ENCODE measurements at places on chromosomes 2 and 18.

DNA sequence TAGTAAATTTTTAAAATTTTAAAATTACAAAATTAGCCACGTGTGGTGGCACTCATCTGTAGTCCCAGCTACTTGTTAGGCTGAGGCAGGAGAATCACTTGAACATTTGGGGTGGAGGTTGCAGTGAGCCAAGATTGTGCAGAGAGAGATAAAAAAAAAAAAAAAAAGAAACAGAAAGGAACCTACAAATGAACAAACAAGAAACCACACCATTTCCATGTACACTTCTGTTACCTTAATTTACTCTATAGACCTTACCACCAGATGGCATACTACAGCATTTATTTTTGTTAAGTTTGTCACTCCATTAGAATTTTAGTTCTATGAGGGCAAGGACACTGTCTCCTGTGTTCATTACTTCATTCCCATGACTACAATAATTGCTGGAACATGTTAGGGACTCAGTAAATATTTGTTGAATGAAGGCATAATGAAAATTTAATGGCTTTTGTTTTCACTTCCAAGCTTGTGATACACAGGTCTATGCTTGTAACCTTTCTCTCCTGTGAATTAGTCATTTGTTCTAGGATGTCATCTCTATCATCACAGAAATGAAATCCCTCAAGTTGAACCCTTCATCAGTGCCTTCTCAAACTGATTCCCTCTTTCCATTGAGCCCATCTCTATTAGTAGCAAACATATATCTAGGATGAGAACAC lies 76.0 kb downstream of the ARHGAP15 start:
- no peak for DNase-seq

DNA sequence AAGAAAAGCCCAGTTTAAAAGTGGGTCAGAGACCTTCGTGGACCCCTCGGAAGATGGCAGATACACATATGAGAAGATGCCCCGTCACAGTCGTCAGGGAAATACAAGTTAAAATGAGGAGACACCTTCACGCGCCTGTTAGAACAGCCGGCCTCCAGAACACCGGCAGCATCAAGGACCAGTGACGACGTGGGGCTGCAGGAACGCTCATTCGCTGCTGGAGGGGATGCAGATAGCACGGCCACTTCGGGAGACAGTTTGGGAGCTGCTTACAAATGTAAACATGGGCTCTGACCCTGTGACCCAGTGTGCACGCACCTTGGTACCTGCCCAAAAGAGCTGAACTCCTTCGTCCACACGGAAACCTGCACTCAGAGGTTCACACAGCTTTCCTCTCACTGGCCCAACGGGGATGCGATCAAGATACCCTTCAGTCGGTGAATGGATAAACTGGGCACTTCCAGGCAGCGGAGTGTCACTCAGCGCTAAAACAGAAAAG lies 83.7 kb upstream of the CTDP1 start:
- DNase-seq = no peak

DNA sequence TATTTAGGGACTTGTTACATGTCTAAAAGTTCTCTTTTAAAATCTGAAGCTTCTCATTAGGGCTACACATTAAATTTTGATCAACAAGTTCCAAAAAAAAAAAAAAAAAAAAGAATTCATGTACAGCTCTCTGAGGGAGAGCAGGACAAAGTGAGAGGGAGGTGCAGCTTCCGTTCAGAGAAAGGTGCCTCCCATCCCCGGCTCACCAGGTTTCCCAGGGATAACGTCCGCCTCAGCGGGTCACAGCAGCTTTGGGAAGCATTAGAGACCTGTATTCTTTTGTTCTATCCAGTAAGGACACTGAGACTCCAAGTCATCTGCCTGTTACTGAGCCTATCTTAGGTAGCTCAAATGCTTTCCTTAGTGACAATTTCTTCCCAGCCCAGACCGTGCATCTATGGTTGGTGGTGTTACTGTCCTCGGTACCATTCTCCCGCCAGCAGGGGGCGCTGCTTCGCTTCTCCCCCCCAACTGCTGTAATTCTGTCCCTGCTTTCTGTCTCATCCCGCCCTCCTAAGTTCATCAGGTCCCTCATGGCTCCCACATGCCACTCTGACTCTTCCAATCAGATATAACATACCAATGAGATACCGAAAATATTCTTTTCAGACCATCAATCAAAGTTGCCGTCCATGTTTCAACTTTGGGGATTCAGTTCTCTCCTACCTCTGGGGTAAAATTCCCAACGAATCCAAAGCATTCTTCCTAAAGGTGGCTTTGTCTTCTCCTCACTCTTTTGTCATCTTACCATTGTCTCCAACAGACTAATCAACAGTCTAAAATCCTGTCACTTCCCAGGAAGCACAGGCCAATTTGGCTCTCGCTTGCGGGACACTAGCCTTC lies 466.5 kb downstream of the METTL4 start:
- DNase-seq = no peak

GRCh38 chr2:55876429-55877086 lies 47.0 kb downstream of the EFEMP1 start:
- DNase-seq = no peak

DNA sequence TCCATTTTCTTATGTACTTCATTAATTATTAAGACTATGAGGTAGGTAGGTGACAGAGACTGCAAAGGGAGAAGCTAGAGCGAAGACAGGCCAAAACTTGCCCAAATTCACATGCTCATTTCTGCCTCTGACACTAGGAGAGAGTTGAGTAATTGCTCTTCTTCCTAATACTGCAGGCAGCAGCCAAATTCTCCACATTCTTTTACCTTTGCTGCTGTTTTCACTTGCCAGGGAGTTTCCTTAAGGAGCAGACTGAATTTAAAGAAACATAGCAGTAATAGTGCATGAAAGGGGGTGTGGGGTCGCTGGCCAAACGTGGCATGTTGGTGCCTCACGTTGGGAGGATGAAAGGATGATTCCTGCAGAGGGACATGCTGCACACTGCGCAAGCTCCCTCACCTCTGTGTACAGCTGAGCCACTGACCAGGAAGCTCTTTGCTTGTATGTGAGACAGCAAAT lies 12.3 kb downstream of the CRIM1 start:
- DNase-seq = no peak

DNA sequence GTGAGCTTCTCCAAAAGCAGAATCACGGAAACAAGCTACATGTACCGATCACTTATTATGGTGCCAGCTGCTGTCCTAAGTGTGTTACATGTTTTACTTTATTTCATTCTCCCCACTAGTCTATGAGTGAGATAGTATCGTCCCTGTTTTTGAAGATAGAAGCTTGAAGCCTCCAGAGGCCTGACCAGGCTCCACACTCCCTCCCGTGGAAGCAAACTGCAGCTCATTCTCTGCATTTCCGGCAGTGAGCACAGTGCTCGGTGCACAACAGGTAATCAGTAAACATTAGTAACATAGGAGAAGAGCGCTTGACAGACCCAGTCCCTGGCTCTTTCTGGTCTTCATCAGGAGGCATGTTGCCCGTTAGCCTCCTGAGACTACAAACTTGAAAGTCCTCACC lies 72.9 kb downstream of the ZBTB7C start:
- no peak for DNase-seq

DNA sequence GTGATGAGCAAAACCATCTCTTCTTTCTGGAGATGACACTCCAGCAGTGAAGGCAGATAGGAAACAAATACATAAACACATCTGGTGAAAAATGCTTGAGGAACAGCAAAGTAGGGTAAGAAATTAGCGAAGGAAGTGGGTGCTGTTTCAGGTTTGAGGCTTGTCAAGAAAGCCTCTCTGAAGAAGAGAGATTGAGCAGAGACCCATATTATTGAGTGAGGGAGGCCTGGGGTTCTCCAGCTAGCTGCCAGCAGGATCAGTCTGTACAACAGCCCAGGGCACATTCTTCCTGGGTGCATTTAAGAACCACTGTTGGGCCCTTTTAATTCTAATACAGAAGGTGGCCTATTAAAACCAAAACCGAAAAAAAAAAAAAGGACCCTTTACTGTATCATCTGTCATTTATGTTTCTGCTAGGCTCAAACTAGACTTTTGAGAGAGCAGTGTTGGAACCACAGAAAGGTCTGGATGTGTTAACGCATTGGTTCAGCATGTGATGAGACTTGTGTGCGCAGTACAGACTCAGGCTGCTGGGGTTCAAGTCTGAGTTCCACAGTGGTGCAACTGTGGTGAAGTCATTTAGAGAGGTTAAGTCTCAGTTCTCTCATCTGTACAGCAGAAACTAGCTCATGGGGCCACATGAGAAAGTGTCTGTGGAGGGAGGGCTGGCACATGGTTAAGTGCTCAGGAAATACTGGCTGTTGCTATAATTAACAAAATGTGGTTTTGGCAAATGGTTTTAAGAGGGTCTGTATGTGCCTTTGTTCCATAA lies 28.9 kb downstream of the MGAT5 start:
- DNase-seq = no peak

- DNase-seq = no peak
Measured at GRCh38 chr2:32918774-32919173, 28.0 kb upstream of the LTBP1 start.

DNA sequence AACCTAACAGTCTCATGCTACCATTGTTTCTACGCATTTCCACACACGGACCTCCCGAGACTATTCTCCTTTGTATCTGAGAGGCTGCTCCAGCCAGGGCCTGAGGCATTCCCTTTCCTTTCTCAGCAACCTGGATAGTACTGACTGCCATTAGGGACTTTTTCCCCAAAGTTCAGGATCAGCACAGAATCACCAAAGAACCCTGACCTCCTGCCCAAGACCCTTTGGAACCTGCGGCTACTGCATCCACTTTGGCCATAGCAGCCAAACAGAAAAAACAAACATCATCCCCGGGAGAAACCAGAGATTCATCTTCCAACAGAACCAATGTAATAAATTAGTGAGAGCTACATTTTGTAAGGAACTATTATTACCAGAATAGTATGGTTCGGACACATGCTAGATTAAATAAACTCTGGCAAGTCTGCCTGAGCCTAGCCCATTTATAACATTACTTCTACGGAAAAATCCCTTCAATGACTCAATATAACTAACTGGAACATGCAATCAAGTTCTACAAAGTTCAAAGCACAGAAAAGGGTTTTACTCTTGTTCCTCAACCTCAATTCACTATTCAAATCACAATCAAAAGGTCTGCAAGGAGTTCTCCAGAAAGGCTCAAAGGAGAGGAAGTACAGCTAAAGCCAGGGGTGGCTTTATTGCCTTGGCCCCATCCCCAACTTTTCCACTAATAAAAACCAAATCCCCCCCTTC lies 51.8 kb downstream of the LPIN2 start:
- DNase-seq = no peak

DNA sequence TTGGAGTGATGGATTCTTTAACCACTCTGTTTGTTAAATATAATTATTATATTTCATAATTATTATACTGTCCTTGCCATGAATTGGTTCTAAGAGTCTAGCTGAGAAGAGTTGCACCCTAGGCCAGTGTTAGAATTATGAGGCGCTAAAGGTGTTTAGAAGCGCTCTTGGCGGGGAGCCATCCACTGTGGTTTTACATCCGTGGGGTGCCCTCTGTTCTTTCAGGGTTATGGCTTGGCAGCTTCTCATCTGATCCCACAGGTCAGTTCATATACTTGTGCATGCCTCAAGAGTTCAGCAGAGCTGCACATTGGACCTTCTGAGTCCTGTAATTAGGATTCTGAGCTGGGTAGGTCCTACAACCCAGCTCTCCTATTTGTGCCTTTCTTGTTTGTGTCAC lies 9.1 kb downstream of the ASAP2 start:
- DNase-seq = no peak

DNA sequence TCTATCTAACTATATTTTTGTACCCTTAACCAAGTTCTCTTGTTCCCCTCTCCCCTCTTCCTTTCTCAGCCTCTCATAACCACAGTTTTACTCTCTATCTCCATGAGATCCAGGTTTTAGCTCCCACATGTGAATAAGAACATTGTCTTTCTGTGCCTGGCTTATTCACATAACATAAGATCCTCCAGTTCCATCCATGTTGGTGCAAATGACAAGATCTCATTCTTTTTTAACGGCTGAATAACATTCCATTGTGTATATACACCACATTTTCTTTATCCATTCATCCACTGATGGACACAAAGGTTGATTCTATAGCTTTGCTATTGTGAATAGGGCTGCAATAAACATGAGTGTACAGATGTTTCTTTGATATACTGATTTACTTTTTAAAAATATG lies 83.9 kb upstream of the TMEM178A start:
- no peak for DNase-seq

Data from stimulated activated CD4-positive, alpha-beta T cell treated with anti-CD3 and anti-CD28 coated beads, Interleukin-1b, Interleukin-23, amount 100 ng/mL, for 1 hour (primary cell).